AG09309 (cell line): ENCODE measurements at places on chromosomes 4 and X.

GRCh38 chrX:45324941-45325340 is 124.3 kb upstream of the DIPK2B start:
- DNase-seq = no peak

DNA sequence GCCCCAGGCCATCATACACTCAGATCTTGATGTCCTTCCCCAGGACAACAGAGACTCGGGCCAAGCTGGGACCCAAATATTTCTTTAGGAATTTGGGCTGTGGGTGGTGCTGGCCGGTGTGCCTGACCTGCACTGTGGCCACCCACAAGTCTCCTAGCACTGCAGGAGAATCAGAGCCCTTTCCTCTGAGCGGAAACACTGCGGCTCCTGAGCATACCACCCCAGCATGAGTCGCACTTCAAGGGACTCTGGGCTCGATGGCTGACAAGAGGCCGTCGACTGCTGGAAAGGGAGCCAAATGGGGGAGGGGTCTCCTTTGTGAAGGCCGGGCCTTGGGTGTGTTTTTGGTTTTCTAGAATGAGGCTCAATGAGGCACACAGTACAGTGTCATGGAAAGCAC is 13.0 kb upstream of the IRAK1 start:
- DNase-seq = no peak

DNA sequence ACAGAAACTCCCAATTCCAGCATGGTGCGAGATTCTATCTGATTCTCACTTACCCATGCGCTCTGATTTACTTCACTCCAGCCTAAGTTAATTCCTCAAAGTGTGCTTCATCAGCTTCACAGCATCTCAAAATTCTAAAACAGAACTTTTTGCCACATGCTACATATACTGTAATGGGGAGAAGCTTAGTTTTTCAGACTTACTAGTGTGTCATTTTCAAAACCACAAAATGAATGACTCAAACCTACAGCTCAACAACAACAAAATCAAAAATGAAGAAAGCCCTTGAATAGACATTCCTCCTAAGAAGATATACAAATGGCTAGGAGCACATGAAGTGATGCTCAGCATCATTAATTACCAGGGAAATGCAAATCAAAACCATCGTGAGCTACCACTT is 14.9 kb downstream of the IRF2 start:
- no peak for DNase-seq

- peak; percentile 1 for DNase-seq
These were observed 100.1 kb downstream of the PPARGC1A start for GRCh38 chr4:23789762-23790161.

DNA sequence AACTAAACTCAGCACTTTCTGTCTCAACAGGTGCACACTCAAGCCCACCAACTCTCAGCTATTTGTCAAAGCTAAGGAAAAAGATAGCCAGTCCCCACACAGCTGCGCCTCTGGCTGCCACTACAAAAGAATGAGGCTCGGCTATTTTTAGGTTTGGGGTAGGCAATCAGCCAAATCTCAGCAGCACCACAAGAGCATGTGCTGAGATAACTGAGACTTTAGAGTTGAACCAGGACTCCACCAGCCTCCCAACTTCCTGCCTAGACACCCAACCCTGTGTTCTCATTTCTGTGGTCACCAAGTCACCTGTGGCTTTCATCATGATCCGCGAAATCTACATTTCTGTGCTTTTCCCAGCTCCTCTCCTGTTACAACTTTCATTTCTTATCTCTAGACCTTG is 28.0 kb downstream of the DMD start:
- DNase-seq = no peak

- DNase-seq = no peak
These were observed 397.2 kb upstream of the ATOH1 start for GRCh38 chr4:93431371-93431770.

GRCh38 chrX:10633722-10634121 is 13.3 kb upstream of the MID1 start:
- no peak for DNase-seq

GRCh38 chrX:48800574-48801279 is 1.1 kb upstream of the HDAC6 start:
- no peak for DNase-seq

DNA sequence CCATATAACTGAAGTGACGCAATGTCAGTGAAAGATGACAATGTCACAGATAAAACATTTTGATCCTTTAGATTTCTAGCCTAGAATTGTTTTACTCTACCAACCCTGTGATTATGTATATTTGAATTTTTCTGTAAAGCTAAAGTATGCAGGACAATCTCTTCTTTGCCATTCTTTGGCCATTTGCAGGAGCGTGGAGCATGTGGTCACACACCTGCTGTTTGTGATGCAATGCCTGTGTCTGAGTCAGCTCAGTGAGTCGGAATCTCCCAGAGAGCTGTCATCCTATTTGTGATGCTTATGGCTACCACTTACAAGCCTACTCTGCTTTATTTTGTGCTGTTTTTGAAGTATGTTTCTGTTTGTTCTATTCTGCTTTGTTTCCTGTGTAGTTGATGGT is 214.5 kb downstream of the NAF1 start:
- no peak for DNase-seq

DNA sequence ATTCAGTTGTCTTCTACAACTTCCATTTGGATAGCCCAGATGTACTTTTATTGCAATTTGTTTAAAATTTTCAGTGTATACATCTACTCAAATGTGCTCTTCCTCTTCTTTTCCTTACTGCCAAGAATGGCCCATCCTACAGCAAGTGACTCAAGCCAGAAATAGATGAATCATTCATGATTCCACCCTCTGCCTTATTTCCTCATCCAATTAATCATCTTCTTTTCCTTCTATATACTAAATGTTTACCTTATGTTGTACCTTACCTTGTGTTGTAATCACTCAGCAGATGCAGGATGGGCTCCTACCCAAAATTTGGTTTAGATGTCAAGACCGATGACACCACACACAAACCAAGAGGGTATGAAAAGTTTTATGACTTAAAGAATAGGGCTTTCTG is 437.8 kb downstream of the GRXCR1 start:
- no peak for DNase-seq

GRCh38 chrX:8629871-8630270 is 102.1 kb downstream of the ANOS1 start:
- DNase-seq = no peak

GRCh38 chr4:41360214-41360920 is 103.6 kb downstream of the UCHL1 start:
- DNase-seq = no peak

GRCh38 chrX:39828971-39829370 is 268.8 kb downstream of the BCOR start:
- DNase-seq = no peak

GRCh38 chrX:145405012-145405411 is 157.7 kb downstream of the SPANXN1 start:
- DNase-seq = no peak

DNA sequence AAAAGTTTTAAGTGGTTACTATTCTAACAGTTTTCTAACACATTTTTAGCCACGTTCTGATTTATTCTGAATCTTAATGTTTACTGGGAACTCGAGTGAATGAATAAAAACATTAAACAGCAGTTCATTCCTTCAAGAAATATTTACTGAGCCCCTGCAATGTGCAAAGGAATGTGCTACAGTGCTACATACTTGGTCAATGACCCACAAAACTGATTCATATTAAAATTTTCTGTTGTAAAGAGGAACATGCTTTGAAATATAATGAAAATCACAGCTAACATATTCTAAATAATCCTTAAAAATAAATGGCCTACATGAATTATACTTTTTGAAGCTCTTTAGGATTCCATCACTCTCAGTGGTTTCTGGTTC is 78.7 kb downstream of the ARAP2 start:
- DNase-seq = no peak
